ENCODE measurements at places on chromosomes 4 and X.

DNA sequence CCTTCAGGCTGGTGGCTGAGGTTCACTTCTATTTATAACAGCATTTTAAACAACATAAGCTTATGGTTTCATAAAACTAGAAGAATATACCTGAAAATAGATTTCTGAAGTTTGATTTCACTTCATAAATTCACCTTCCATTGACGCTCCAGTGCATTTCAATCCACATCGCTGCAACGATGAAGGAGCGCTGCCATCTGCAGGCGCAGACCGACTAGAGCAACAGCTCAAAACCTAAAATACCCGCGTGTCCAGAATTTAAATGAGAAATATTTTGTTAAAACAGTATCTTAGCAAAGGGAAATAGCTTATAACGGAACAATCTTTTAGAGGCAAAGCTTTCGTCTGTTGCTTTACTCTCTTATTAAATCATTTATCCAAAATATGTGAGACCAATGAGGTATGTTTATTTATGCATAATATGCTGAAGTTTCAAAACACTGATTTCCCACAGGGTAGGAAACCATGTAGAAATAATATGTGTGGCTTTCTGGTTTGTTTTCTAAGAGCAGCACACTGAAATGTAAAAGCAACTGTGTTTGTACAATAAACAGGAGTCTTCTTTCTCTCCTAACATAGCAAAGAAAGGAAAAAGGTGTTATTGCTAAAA lies 816.4 kb upstream of the FRG1 start:
- DNase-seq = peak; percentile 52

DNA sequence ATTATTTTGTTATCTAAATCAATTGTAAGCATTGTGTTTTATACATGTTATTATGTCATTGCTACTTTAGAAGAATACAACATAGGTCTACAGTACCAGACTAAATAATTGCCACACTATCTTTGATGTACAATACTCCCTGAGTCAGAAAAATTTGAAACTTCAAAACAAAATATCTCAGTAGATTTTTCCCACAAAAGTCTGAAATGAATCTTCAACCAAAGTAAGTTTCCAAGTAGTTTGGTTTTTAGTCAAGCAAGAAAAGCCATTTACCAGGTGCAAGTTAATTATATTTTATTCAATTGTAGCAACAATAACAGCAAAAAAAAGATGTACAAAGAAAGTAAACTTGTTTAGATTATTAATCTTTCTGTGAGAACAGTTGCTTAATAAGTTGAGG lies 11.4 kb upstream of the PARM1 start:
- no peak for DNase-seq

GRCh38 chr4:73743795-73744194 lies 3.4 kb downstream of the CXCL8 start:
- no peak for DNase-seq

DNA sequence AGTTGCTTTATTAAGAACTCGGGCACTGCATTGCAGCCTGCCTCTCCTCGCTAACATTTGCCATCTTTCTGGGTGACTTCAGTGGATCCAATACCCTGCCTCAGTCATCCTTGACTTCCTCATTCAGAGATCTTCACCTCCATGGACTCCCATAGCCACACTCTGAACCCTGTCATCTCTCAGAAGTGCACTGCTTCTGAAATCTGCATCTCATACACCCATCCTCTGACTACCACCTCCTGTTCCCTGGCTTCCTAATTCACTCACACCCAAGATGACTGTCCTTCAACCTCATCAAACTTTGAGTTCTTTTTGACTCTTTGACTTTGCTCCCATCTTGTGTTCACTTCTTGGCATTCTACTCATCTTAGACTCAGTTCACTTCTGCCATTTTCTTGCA lies 25.3 kb upstream of the CYBB start:
- no peak for DNase-seq

DNA sequence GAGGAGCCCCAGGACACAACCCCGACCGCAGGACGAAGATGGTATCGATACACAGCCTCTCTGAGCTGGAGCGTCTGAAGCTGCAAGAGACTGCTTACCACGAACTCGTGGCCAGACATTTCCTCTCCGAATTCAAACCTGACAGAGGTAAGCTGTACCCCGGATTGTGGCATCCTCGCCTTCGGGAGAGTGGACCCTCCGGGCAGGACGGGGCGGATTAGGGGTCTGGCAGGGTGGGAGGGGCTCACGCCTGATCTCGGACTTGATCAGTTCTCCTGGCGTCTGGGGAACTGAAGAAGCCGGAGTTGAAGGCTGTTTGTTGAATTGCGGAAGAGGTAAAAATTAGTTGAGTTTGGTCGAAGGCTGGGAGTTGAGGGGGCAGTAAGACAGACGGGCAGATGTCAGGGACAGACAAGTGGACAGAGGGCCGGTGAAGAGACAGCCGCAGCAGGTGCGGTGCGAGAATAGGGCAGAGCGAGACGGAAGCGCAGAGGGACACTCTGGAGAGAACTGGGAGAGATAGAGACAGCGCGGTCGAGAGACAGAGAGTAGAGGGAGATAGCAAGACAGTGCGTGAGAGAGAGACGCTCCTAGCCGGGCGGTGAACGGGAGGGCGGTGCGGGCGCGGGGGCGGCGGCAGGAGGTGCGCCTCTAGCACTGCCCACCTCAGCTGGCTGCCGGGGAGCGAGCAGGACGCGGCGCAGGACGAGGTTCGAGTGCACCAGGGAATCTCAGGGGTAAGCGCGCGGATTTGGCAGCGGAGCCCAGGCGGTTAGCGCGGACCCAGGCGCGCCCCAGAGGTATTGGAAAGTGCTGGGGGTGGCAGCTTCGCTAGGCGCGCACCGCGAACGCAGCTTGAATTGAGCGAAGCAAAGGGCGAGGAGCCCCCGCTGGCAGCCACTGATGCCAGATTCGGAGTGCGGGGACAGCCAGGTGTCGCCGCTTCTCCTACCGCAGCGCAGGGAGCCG lies 23.9 kb downstream of the ARHGAP36 start:
- peak; percentile 43 for DNase-seq

- DNase-seq = no peak
Measured at GRCh38 chrX:63652086-63652765, 132.8 kb downstream of the ARHGEF9 start.

DNA sequence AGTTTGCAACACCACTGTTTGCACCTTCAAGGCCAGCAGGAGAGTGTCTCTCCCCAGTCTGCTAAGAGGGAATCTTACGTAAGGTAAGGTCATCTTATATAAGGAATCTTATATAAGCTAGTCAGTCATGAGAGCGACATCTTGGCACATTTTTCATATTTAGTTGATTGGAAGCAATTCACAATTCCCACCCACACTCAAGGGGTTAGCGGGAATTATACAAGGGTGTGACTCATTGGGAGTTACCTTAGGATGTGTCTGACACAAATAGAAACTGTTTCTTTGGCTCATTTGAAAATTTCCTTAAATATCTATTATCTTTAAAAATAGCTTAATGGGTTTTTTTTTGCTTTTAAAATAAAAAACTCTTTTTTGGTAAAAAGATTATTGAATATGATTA lies 62.1 kb upstream of the GRPR start:
- DNase-seq = no peak

DNA sequence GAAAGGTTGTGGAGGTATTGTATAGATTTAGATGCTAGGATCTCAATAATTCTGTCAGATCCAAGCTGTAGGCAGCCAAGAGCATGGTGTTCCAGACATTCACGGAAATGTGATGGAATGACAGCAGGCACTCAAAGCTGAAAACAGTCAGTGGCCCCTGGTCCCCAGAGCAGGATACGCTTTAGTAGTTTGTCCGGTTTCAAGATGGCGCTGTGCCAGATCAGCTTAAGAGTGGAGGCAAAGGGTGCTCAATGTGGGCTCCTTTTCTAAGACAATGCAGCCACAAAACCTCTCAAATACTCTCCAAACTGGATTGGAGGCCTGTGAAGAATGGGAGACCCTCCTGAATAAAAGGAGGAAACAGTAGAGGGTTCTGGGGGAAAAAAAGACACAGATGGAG lies 291.2 kb upstream of the HS3ST1 start:
- DNase-seq = no peak

DNA sequence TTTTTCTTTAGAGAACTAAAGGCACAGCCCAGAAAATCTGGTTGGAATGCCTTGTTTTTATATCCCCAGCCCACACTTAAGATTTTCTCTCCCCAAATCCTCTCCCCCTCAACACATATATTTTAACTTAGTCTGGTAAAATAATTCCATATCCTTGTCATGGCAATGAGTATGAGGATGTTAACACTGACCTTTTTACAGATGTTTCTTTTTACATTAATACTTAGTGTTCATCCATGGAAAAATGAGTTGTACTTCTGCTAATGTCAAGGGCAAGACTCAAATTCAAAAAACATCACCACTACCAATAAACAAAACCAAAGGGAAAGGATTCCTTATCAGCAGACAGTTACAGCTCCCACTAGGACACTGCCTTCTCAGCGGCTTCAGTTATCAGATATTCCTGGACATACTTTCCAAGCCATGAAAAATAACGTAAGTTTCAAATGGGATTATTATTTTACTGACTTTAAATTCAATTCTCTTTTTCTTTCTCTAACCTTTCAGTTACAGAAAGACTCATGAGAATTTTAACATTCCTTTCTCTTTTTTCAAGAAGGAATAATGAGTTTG lies 83.3 kb downstream of the RASL11B start:
- no peak for DNase-seq

Measured in retina (tissue), 1 donor.